ENCODE measurements at places on chromosomes 3 and 15. TPM values are rescaled to one million over a fixed set of nuclear protein-coding genes. Genes with fewer than 3 reads are reported as not detected.

DNA sequence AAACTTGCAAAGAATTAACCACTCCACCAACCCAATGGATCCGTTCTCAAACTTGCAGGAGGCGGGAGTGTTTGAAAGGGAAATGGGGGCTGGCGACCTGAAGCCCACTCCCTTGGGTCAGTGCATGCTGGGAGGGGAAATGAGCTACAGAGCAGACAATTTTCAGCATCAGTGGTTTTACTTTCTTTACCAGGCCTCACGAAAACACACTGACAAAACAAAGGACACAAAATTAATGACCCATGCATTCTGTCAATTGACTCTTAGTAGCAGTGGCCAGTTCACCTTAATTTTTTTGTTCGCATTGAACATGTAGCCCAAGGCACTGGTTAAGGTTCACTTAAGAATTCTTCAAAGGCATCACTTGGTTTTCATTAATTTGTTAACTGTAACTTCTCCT lies 413.5 kb downstream of the MECOM start:
- DNase-seq: no peak

DNA sequence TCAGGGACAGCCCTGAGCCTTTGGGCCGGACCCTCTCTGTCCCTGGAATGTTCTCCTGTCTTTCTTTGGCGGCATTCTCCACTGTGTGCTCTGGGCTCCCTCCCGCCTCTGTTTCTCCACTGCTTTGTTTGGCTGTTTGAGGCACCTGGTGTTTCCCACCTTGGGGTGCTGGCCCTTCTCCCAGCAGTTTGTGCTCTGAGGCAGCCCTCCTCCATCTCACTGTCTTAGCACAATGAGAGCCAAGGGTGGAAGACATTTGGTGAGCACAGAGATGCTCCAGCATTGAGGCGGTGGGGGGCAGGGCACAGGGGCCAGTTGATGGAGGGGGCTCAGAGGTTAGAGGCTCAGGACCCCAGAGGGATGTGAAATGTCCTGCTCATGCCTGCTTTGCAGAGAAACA lies 54.3 kb downstream of the RASGRF1 start:
- DNase-seq: no peak

DNA sequence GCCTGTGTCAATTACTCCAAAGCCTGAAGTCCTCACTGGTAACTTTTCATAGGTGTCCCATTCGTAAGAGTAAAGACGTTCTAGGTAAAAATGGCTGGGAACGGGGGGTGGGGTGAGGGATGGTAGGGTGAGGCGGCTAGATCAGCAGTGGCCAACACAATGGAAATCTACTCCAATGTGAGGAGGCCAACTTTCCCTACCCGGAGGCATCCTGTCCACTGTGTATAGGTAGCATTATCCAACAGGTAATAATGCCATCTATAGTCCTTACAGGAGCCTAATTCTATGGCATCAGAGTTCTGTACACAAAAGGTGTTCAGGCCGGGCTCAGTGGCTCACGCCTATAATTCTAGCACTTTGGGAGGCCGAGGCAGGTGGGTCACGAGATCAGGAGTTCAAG lies 29.1 kb downstream of the HDC start:
- no peak for DNase-seq

GRCh38 chr3:172749230-172749965 lies 1.1 kb upstream of the ECT2 start:
- DNase-seq: peak; percentile 37

DNA sequence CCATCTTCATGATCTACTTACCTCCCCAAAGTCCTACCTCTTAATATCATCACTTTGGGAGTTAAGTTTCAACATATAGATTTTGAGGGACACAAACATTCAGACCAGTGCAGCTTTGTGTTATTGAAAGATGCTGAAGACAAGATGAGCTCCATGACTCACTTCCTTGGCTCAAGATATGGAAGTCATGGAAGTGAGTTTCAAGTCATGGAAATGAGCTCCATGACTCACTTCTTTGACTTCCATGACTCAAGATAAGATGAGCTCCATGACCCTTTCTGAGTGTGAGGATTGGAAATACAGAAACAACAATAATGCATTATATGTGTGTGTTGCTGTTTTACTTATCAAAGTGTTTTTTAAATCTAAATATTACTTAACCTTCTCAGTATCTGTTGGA lies 170.2 kb upstream of the TPRG1 start:
- no peak for DNase-seq

DNA sequence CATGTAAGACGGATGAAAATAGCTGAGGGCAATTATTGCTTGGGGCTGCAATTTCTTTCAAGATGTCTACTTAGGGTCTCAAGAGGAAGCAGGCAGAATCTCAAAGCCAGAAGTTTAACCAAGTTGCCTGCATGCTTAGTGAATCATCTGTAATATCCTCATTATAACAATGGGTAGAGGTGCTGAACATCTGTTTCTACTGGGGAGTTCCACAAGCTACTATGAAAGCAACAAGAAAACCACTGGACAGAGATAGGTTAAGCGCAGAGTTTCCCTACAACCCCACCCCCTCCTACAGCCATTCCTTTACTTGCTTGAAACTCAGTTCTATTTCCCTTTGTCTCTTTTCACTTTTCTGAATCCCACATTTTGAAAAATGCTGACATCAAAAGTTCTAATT lies 759.4 kb upstream of the GBE1 start:
- no peak for DNase-seq

The ALDH1A2 gene
- 2.1 TPM for total RNA-seq

The RHOV gene
- total RNA-seq: 6.3 TPM

Data from body of pancreas (tissue), 4 donors.